ENCODE measurements at places on chromosomes 6 and 20.
A peak's percentile ranks its signal among the peaks of the same experiment; 100 is the strongest.

GRCh38 chr20:37395921-37396415, 50.0 kb downstream of the SRC start:
- no peak for DNase-seq

DNA sequence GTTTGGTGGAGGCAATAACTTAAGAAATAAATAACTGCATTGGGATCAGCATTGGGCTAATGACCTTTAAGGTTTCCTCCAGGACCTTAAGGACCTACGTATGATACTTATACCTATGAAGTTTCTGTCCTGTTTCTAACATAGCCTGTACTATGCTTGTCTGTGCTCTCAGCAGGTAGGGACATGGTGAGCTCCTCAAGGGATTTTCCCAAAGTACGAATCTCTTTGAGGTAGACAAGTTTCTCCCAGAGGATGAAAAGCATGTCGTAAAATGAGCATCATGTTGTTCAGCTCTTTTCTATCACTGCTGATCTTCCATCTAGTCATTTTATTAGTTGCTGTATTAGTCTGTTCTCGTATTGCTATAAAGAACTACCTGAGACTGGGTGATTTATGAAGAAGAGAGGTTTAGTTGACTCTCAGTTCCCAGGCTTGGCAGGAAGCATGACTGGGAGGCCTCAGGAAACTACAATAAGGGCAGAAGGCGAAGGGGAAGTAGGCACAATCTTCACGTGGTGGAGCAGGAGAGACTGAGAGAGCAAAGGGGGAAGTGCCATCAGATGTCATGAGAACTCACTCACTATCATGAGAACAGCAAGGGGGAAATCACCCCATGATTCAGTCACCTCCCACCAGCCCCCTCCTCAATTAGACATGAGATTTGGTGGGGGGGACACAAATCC, 77.8 kb upstream of the TGM3 start:
- DNase-seq, result peak; percentile 62

DNA sequence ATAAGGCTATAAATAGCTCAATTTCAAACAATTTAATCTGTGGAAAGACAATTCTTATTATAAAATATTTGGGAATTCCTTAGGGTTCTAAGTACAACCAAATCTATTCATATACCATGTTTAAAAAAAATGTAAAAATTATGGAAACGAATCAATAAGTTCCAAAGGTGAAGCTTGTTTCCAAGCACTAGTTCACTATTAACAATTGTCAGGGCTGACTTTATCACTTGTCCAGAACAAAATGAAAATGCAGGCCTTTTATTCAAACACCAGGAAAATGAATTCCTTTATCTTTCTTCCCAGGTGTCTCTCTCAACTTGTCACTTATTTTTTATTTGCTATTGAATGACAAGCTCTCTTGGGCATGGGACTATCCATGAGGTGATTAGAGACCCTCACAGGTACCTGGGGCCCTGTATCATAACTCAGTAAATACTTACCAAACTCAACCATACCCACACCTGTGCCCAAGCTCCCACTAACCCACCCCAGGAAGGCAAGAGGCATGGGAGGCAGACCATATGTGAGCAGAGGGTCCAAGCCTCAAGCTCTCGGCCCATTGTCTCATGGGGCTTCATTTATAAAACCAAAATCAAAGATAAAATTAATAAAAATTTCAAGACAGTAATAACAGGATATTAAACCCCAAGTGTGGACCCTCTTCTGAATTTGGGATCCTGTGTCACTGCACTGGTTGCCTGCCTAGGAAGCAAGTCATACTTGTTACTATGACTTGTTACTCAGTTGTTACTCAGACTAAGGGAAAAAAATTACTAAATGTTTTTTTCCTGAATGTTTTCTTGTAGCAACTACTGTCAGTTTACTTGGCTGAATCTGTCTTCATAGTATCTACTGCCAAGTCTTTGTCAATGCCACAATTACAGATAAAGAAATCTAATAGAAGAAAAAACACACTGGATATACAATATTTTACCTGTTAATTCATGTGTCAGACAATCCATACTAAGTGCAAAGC, 54.7 kb downstream of the PTPRK start:
- no peak for DNase-seq

- DNase-seq, result no peak
Measured at GRCh38 chr6:165519316-165519715, 143.7 kb downstream of the PDE10A start.

- no peak for DNase-seq
Measured at GRCh38 chr20:10209091-10209490, 9.5 kb upstream of the SNAP25 start.

GRCh38 chr6:149031859-149032598, 285.2 kb downstream of the UST start:
- no peak for DNase-seq

- DNase-seq, result no peak
Measured at GRCh38 chr6:106145741-106146227, 59.6 kb downstream of the PRDM1 start.

GRCh38 chr6:37669306-37669705, 28.4 kb downstream of the MDGA1 start:
- DNase-seq, result no peak

- no peak for DNase-seq
Measured at GRCh38 chr6:157632821-157633220, 190.2 kb upstream of the SNX9 start.

GRCh38 chr20:57301026-57301425, 28.6 kb upstream of the SPO11 start:
- DNase-seq, result no peak

- no peak for DNase-seq
Measured at GRCh38 chr20:41643504-41643938, 25.3 kb upstream of the CHD6 start.

DNA sequence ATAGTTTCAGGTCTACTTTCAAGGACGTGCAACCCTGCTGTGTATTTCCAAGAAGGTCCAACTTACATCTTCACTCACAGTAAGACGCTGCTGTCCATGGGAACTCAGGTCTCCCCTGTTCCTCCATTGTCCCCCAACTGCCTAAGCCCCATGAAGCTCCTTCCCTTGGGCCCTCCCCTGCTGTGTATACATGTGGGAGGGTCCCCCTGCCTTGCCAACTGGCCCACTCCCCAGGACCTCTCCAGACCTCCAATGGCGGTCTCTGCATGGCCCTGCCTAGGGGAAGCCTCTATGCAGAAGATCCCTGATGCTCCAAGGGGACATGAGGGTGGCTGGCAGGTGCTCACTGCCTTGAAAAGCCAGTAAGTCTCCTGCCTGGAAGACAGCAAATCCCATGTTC, 186.7 kb upstream of the CST7 start:
- no peak for DNase-seq

DNA sequence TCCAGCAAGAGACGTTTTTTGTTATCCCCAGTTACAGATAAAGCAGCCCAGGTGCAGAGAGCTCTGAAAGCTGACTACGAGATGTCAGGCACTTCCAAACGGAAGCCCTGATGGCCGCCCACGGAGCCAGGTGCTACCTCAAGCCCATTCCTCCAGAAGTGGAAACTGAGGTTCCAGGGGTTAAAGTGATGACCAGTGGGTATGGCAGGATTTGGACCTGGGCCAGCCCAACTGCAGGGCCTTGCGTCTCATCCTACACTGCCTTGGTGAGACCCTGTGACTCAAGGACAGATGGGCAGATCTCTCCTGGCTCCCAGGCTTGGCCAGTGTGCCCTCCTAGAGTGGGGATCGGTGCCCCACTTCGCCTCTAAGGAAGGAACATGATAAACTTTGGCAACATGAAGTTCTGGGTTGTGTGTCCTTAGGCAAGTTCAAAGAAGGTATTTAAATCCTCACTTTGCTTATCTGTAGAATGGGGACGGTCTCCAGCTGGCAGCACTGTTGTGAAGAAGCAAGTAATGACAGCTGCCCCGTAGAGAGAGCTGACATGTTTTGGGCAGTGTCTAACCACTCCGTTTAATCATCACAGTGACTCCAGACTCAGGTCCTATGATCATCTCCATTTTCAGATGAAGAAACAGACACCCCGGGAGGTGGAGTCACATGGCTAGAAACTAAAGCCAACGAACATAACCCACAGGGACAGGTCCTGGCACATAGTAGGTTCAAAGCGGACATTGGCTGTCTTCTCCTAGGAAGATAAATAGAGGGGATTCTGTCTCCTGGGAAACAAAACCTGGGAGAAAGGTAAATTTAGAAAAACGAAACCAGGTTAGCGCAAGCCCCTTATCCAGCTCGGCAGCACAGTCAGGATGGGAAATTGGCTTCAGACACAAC, 34.4 kb upstream of the CDH22 start:
- DNase-seq, result no peak

GRCh38 chr20:18686696-18687095, 98.8 kb downstream of the DTD1 start:
- no peak for DNase-seq

DNA sequence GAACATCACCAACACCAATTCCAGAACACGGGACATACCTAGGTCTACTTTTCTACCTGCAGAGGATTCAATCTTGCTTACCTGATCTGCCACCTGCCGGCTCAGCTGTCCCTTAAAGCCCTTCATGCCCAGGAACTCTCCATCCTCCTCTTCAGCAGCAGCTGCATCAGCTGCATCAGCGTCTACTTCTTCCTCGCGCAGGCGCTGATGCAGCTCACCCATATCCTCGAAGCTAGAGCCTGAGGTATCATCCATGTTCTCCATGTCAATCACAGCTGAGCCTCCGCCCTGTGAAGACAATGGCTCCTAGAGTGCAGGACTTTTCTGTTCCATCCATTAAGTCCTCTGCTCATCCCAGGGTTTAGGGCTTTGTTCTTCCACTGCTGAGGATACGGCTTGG, 918 bp downstream of the YIPF3 start:
- DNase-seq, result no peak

DNA sequence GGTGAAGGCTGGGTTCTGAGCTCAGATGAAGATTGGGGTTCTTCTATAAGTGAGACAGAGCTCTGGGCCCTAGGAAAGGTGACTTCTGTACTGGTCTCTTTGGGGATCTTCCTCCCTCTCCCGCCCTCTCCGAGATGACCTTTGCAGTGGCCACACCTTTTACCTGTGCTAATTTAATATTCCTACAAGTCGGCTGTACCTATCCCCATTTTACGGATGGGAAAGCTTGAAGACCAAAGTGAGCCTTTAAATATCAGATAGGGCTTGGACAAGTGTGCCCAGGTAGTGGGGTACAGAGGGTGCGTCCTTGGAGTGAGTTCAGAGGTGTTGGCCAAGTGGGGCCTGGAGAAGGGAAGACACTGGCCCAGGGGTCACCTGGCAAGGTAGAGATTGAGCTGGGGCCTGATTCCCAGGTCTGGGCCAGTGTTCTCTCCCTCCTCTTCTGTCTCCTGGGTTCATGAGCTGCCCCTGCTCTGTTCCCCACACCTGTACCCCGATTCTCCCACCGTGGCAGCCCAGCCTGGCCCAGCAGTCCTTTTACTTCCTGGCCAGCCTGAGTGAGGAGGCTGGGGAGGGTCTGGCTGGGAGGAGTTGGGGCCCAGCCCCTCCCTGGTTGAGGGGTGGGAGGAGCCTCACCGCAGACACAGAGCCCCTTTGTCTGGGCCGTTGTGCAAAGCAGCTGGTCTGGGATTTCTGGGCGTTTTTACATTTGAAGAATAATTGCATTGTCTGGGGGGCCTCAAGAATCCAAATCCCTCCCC, 152.1 kb upstream of the RNF24 start:
- no peak for DNase-seq

- DNase-seq, result no peak
Measured at GRCh38 chr6:77466451-77467437, 3.5 kb upstream of the HTR1B start.

GRCh38 chr6:169859401-169859977, 108.1 kb downstream of the ERMARD start:
- no peak for DNase-seq

GRCh38 chr6:23036406-23036983, 467.1 kb downstream of the HDGFL1 start:
- no peak for DNase-seq

DNA sequence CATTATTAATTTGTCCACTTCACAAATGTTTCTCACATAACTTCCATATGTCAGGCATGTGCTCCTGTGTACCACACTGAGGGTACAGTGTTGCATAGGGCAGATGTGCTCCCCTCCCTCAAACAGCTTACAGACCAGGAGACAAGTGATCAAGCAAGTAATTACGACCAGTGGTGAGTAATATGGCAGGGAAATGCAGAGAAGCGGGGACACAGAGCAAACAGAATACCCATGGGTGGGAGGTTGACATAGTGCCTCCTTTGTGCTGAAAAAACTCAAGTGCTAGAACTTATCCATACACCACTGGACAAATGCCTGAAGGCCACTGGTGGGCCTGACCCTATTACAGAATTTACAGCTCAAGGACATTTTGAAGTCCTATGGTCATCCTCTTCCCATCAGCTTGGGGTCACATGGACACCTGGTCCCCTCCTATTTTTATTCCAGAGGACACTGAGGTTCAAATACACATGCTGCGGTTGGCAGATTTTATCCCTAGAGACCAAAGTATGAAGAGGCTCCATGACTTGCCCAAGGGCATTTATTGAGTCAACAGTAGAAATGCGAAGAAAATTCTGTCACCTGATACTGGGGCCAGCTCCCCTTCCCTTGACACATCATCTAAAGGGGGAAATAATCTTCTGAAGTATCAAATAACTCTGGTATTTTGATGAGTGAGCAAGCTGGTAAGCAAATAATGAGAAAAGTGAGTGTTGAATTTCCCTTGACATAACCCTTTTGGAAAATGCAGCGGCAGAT, 116.6 kb downstream of the QRSL1 start:
- no peak for DNase-seq

- no peak for DNase-seq
Measured at GRCh38 chr6:110329348-110329713, 28.8 kb downstream of the METTL24 start.

- no peak for DNase-seq
Measured at GRCh38 chr6:33057222-33058150, 16.0 kb downstream of the HLA-DPA1 start.

- DNase-seq, result no peak
Measured at GRCh38 chr20:2234598-2235191, 61.1 kb upstream of the TGM3 start.

DNA sequence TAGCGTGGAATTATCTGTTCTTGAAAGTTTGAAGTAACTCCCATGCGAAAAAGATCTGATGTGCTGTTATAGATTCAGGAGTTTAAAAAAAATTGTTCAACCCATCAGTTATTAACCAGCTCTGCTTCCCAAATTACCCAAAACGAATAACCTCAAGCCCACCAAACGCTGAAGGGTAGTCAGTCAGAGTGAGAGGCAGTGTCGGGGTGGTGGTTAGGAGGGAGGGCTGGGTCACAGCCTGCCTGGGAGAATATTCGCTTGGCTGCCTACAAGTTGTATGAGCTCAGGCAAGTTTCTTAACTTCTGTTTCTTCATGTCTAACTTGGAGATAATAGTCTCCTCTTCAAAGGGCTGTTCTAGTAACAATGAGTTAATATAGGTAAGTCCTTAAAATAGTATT, 114.6 kb downstream of the JPH2 start:
- no peak for DNase-seq

DNA sequence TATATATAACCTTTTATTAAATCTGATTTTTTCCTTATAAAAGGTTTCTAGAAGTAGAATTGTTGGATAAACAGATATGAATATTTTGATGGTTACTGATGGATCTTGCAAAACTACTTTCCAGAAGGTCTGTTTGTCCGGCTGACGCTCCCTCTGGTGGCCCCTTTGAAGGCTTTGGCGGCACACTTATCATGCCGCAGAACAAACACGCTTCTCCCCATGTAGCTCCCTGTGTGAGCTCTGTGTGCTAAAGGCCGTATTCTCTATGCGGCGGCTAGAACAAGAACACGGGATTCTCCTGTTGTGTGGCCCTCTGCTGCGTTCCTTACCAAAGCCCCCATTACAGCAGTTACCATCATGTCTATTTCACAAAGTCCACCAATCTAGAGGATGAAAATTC, 30.0 kb downstream of the PPP1R3G start:
- DNase-seq, result no peak

Data from CD4-positive, alpha-beta T cell (primary cell).